Left renal pelvis (tissue), 4 donors: ENCODE measurements at places on chromosomes 5 and 9. TPM values are rescaled to one million over a fixed set of nuclear protein-coding genes. Genes with fewer than 3 reads are reported as not detected.

The NR4A3 gene
- 2.9 TPM for polyA plus RNA-seq

The SKP2 gene
- 50.1 TPM for polyA plus RNA-seq

The ARID3C gene
- polyA plus RNA-seq, result not detected

The UCK1 gene
- 34.2 TPM for polyA plus RNA-seq

The FBN2 gene
- 73.4 TPM for polyA plus RNA-seq

The THBS4 gene
- 12.2 TPM for polyA plus RNA-seq
